ENCODE measurements at places on chromosomes 2 and 18. TPM values are rescaled to one million over a fixed set of nuclear protein-coding genes. Genes with fewer than 3 reads are reported as not detected.

DNA sequence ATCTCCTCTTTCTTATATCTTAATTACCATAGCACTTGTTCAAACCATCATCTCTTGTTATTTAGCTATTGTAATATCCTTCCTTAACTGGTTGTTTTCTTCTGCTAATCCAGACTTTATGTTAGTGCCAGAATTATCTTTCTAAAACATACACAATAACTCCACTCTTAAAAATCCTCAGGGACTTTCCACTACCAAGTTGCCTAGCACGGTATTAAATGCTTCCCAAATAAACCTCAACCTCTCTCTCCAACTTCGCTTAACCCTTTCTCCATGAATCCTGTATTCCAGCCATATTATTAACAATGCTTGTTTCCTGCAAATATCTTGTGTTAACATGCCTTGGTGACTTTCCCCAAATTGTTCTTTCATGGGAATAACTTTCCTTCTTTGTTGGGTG is 84.5 kb downstream of the FAM228A start:
- peak; percentile 62 for DNase-seq

DNA sequence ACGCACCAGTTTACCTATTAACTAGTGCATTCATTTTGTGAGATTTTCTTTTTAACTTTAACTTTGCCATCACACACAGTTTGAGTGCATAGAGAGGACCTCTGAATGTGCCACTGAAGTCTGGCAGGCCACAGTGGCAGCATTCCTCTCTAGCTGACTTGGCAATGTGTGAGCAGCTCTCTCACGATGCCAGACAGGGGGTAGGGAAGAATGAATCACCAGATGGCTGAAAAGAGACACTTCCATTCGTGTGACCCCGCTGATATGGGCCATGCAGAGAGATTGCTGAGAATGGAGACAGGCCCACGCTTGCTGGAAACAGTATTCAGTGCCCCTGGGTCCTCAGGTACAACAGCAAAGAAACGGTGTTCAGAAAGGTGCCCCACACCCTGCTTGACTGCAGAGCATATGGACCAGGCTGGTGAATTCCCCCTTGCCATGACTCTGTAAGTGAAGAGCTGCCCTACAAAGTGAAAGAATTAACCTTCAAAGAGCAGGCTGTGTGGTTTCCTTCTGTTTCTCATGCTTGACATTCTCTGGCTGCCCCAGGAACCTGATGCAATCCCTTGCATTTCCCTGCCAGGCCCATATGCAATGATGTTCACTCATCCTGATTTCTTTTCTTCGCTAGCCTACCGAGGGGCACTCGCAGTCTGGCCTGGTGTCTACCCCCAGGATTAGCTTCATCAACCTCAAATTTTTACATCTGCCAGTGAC is 236.1 kb downstream of the CDH20 start:
- DNase-seq: peak; percentile 51

DNA sequence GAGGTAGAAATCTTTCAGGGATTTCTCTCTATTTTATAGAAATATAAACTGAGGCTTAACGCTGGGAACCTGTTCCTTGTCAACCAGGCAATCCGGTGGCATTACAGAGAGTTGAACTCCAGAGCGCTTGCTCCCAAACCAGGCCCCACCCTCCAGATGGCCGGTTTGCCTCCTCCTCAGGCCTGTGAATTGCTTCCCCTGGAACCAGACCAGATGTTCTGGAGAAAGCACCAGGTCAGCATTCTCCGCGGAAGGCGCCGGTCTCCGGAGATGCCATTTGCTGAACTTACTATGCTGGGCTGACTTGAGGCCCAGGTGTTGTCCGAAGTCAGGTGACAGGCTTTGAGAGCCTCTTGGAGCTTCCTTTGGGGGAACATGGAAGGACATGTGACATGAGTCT is 17.2 kb downstream of the TNP1 start:
- DNase-seq: no peak

The ACVR1C gene
- total RNA-seq: under 0.01 TPM
